Hepatocyte (in vitro differentiated cells): ENCODE measurements at places on chromosomes 1 and 21.

DNA sequence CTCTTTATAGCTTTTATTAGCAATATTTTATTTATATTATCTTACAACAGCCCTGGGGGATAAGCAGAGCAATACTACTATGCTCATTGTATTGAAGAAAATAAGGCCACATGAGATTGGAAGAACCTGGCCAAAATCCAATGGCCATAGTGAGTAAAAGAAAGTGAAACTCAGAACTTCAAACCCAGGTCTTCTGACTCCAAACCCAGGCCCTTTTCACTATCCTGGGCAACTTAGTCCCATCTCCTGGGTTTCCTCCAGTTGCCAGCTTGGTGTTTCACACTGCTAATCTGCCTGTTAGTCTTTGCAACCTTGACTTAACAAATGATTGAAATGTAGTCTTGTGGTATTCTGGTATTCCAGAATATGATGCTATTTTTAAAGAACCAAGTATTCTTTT lies 22.4 kb upstream of the EXO1 start:
- no peak for DNase-seq

- no peak for DNase-seq
Observed at GRCh38 chr1:160373696-160374095, 6.8 kb downstream of the NHLH1 start.

DNA sequence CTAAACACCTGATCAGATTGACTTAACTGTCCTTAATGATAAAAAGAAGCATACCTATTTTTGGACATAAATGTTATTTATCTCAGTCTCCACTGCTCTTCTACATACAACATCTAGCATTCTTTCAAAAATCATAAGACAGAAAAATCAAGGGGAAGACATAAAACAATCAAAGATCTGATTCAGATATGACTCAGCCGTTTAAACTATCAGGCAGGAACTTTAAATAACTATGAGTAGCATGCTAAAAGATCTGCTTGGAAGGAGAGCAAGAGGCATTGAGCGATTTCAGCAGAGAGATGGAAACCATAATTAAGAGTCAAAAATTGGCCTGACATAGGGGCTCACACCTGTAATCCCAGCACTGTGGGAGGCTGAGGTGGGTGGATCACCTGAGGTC lies 27.2 kb upstream of the SLC22A15 start:
- DNase-seq = no peak

- DNase-seq = no peak
Observed at GRCh38 chr1:12128120-12128519, 38.7 kb upstream of the TNFRSF1B start.
